ENCODE measurements at places on chromosomes 1 and 21.

GRCh38 chr1:117534995-117535467, 70.8 kb upstream of the TENT5C start:
- DNase-seq: peak; percentile 37

GRCh38 chr1:63119575-63120155, 202.7 kb upstream of the FOXD3 start:
- DNase-seq: no peak

- no peak for DNase-seq
Observed at GRCh38 chr1:200243042-200243437, 166.8 kb downstream of the ZNF281 start.

- no peak for DNase-seq
Observed at GRCh38 chr1:210830034-210831028, 303.6 kb downstream of the KCNH1 start.

DNA sequence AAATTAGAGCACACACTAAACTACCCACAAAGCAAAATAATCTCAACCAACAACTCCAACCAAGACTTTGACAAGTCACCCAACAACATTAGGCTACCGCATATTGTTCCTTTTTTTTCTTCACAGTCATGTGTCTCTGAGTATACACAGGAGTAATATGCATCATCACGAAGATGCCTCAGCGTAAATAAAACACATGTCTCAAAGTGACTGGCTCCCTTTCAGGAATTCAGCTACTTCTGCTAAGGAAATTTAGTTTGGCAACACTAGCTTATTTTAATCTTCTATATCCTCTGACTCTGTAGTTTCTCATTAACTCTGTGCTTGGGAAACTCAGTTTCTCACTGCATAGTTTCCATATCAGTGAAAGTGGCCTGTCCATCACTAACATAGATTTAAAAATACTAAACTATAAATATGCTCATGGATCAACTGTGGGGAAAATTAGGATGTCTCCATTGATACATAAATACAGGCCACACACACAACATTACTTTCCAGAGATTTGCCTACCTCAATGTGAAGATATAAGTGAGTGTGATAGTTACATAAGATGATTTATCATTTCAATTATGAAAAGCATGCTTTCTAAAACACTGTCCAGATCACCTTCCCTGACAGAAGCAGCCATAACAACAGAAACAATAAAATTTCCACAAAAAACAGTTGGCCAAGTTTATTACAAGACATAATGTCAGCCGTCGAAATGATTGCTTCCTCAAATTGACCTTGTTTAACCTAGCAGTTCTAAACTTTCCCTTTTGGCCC, 113.2 kb downstream of the PTGER3 start:
- no peak for DNase-seq

- no peak for DNase-seq
Observed at GRCh38 chr1:10515301-10515975, 40.7 kb downstream of the PEX14 start.

DNA sequence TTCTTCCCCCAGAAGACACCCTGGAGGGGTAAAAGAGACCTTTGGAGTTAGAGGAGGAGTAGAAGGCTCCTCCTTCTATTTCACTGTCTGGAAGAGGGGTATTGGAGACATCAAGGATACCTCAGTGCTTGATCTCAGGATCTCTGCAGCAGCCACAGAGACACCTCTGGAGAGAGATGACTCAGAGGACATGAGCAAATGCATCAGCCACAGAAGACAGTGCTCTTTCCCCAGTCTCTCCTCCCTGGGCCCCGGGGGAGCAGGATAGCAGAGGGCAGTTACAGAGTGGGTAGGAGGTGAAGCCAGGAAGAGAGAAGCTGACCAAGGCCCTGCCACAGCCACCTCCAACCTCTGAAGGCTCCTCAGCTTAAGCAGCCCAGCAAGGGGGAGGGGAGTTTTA, 15.3 kb upstream of the TEDDM1 start:
- no peak for DNase-seq

DNA sequence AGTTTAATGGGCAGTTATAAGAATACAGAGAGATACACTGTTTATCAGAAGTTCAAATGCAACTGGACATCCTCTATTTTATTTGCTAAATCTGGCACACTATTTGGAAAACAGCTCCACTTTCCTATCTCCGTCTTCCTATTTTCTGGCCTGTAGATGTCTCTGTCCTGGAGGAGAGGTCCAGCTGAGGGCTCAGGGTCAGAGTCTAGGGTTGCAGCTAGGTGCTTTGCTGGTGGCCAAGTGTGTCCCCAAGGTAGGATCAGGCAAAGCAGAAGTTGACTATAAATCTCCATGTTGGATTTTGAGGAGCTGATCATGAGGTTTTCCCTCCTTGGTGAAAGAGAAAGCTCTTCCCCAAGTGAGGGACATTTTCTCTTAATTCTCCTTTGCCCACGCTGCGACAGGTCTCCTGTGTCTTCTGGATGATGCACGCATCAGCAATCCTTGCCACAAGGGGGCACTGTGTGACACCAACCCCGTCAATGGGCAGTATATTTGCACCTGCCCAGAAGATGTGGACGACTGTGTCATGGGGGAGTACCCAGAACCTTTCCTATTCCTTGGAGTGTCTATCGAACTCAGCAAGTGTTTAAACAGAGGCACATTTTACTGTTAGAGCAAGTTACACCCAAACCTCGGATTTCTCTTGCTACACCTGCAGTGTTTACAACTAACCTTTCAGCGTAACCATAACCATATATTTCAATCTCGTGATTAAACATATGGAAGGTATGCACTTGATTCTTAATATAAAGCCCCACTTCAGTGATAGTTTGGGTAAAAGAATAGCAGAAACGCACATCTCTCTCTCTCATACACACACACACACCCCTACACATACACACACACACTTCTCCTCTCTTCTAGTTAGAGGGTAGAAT, 10.2 kb downstream of the ADAM30 start:
- DNase-seq: peak; percentile 58

DNA sequence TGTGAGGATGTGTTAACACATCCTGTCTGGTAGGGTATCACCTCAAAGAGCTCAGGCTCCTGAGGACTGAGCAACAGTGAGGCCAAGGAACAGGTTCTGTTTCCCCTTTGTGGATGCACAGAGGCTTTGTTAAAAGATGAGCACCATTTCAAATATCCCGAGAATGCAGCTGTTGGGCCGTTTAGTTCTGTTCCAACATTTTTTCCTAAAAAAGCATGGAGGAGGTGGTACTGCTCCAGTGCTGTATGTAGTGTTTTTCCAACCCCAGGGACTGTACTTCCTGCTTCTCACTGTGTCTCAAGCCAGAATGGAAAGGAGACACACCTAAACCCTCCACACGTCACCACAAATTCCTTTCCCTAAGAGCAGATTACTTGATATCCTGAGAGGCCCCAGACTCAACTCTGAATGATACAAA, 53.8 kb upstream of the BCL10 start:
- DNase-seq: no peak

GRCh38 chr1:76154206-76154956, 79.8 kb downstream of the ST6GALNAC3 start:
- DNase-seq: peak; percentile 82

DNA sequence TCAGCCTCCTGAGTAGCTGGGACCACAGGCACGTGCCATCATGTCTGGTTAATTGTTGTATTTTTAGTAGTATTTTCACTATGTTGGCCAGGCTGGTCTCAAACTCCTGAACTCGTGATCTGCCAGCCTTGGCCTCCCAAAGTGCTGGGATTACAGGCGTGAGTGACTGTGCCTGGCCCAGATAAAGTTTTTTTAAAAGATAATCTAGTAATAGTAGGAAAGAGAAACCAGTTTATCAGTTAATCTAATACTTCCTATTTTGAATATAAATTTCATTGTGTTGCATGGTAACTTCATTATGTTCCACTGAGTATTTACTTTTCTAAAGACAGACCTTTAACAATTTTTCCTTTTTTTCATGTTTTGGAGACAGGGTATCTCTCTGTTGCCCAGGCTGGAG, 10.0 kb downstream of the RABGAP1L start:
- no peak for DNase-seq

- DNase-seq: no peak
Observed at GRCh38 chr1:229022595-229023333, 248.1 kb upstream of the RAB4A start.

DNA sequence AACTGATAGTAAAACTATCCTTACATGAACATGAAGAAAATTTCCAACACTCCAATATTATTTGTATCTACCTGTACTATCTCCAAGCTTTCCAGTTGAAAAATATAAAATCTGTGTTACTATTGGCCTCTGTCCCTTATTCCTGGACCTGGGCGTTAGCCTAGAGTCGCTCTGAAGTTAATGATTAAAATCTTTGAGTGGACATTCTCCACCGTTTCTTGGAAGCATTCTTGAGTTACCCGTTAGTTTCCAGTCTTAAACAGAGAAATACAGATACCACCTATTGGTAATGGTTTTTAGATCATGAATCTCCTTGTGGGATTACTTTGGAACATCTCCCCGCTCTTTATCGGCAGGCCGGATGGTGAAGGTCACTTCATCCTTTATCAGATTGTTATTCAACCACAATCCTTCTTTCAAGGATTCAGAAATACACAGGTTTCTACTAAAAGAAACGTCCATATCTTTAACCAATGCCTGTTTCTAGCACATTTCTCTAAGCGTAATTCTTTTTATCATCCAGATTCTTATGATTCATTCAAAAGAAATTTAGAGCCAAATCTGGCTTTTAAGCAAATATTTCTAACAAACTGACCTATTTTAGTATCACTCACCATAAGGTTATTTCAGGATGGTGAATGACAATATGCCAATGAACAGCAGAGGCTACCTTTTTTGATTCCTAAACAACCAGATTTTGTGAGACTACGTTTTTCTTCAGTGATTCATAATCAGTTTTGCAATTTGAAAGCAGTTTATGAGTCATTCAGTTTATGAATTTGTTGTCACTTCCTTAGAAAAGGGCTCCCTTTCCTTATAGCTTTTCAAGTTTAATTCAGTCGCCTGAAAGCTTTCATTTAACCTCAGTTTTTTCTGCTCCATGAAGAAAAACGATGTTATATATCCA, 70.2 kb upstream of the ERRFI1 start:
- DNase-seq: no peak

- DNase-seq: no peak
Observed at GRCh38 chr1:174197547-174197946, 38.2 kb downstream of the RABGAP1L start.

DNA sequence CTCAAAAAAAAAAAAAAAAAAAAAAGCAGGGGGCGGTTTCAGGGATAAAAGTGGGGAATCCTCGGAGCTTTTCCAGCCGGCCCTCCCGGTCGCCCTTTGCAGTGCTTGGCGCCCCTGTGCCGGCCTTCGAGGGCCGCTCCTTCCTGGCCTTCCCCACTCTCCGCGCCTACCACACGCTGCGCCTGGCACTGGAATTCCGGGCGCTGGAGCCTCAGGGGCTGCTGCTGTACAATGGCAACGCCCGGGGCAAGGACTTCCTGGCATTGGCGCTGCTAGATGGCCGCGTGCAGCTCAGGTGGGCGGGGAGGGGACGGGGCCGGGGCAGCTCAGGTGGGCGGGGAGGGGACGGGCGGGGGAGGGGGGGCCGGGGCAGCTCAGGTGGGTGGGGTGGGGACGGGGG, 25.3 kb downstream of the RNF223 start:
- no peak for DNase-seq

GRCh38 chr1:8040586-8040985, 14.5 kb upstream of the ERRFI1 start:
- DNase-seq: no peak

- DNase-seq: no peak
Observed at GRCh38 chr1:169692756-169693460, 18.5 kb downstream of the SELL start.

- no peak for DNase-seq
Observed at GRCh38 chr1:209323743-209324142, 259.8 kb upstream of the CAMK1G start.

DNA sequence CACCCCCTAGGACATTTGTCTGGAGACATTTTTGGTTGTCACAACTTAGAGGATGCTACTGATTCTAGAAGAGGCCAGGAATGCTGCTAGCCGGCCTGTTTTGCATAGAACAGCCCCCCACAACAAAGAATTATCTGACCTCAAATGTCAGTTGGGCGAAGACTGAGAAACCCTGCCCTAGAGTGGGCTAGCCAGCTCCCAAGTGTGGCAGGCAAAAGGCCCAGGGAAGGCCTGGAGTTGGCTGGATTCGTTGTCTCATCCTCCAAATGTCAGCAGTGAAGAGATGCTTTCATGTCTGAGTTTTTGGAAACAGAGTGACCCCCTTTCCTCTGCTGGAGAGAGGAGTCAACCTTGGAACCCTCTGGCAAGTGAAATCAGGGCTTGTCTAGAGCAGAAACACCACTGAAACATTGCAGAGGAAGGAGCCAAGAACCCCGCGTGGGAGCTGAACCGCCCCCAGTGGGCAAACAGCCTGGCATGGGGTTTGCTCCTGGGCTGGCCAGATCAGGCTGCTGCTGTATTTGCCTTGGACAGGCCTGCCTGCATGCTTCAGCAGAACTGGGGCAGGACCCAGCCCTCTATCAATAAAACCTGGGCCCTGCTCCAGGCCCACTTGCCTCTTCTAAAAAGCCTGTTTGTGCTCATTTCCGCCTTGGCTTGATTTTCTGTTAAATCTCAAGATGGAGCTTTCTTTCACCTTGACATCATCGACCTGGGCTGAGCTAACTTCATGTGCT, 32.9 kb downstream of the RASSF5 start:
- no peak for DNase-seq

GRCh38 chr1:39690794-39691382, 345 bp downstream of the HPCAL4 start:
- no peak for DNase-seq

- DNase-seq: no peak
Observed at GRCh38 chr1:175307160-175307559, 114.6 kb upstream of the KIAA0040 start.

DNA sequence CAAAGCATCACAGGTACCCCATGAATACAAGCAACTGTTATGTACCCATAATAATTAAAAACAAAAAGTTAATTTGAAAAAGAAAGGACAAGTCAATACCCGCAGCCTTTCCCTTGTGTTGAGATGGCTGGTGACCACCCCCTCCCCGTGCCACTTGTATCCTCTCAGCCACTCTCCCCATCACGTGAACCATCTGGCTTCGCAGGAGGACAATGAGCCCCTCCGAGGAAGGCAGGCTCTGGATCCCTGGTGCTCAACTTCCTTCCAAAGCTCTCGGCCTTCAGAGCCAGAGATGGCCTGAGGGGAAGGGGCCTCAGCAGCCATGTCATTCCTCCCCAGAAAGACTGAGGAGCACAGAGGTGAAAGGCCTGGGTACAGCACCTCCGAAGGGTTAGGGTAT, 120.4 kb upstream of the RAB4A start:
- DNase-seq: no peak

DNA sequence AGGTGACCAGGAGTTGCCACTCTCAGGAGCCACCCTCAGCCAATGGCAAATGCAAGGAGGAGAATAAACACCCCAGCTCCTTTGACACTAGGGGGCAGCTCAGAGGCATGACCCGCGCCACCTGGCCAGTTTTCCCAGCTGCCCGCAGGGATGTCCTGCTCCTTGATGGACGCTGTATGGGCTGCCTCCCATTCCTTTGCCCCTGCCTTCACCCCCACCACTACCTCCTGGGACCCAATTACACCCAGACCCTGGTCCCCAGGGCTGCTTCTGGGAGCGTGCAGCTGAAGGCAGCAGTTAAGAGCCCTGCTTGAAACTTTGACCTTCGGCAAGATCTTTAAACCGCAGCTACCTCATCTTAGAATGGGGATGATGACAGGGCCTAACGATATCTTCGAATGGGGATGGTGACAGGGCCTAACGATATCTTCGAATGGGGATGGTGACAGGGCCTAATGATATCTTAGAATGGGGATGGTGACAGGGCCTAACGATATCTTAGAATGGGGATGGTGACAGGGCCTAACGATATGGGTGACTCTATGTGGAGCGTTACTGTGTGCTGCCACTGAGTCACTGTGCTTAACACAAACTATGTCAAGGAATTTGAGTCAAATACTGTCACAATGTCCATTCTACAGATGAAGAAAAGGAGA, 163.0 kb upstream of the KAZN start:
- no peak for DNase-seq

Data from stimulated activated CD4-positive, alpha-beta T cell treated with anti-CD3 and anti-CD28 coated beads, Interleukin-1b, Interleukin-23, amount 100 ng/mL, for 48 hours (primary cell).